Stimulated activated CD4-positive, alpha-beta T cell treated with anti-CD3 and anti-CD28 coated beads, Interleukin-1b, Interleukin-23, amount 100 ng/mL, for 1 hour (primary cell): ENCODE measurements at places on chromosomes 12 and 14.

DNA sequence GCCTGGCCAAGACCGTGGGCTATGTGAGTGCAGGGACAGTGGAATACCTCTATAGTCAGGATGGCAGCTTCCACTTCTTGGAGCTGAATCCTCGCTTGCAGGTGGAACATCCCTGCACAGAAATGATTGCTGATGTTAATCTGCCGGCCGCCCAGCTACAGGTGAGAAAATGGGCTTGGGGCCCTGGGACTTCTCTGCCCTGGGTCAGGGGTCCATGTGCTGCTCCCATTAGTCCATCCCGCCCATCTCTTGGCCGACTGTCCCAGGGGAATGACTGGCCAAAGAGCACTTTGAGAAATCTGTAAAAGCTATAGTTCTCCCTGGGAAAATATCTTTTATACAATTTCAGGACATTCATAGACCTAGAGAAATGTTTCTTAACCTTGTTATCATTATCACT lies 63.5 kb downstream of the ACACB start:
- no peak for DNase-seq

DNA sequence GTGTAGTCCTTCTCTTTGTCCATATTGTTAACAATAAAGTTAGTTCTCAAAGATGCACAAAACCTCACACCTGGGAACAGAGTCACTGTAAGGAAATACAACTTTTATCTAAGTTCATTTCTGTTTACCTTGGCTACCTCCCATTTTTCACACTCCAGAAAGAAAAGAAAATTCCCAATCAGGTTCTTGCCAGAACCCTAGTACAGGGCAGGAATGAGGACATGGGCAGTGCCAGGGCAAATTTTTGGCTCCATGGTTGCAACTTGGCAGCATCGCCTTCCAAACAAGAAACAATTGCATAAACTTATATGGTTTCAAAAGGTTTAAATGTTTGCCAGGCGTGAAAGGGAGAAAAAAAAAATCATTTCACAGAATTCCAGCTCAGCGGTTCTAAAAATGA lies 296.3 kb upstream of the PRKD1 start:
- DNase-seq: no peak

- no peak for DNase-seq
Observed at GRCh38 chr14:74737753-74738325, 24.9 kb downstream of the FCF1 start.

GRCh38 chr12:75759842-75760572 lies 248.6 kb upstream of the KRR1 start:
- DNase-seq: no peak

GRCh38 chr12:88585077-88585476 lies 4.8 kb upstream of the KITLG start:
- DNase-seq: no peak

GRCh38 chr12:32881107-32881506 lies 15.5 kb downstream of the PKP2 start:
- DNase-seq: no peak

- DNase-seq: no peak
Observed at GRCh38 chr12:98418357-98419075, 96.9 kb upstream of the TMPO start.

DNA sequence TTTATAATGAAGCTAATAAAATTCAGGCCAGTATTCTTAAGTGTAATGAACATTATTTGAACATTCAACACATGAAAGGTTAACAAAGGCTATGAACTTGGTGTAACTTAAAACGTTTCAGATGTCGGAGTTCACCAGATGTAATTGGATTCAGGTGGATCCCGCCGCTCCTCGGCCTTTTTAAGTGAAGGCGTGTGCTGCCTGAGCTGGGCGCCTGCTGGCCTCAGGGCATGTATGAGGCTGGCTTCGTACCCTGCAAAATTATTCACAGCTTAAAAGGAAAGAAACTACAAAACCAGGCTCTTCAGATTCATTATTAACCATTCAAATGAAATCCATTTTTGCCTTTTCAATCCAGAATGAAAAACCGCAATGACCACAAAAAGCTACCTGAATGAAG lies 69.9 kb downstream of the WIF1 start:
- DNase-seq: no peak

GRCh38 chr12:115710104-115710564 lies 567.4 kb downstream of the MED13L start:
- DNase-seq: no peak

DNA sequence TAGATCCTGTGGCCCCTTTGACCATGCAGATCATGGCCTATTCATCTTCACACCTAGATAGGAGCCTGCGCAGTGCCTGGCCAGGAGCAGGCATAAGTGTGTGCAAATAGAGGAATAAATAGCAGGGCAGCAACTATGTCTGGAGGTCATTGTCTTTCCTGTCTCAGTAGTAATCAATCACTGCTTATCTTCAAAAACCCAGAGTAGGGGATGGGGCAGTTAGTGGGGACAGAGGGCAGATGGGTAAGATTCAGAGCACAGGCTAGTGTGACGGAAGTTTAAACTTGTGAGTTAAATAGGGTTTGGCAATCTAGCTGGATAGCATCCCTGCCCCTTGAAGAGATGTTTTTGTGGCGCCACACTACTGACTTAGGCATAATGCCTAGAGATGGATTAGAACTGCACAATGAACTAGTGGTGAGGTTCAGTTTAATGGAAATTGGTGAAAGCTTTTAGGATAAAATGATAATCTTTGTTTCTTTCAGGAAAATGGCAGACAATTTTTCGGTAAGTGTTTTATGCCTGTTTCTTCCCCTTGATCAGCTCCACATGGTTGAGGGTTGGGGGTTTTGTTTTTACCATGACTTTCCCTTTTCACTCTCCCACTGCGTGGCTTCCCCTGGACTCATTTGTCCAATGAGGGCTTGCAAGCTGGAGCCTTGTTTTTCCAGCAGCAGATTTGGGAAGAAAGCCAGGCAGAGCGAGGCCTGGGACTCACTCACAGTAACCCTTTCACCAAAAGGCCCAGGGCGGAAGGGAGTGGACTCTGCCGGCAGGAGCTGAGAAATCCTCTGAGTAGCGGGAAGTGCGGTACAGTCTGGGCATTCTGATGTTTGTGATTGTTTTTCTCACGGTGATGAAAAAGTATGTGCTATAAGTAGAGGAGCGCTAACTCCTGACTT lies 8.1 kb downstream of the LGALS3 start:
- no peak for DNase-seq

GRCh38 chr14:101813171-101813759 lies 51.8 kb downstream of the PPP2R5C start:
- no peak for DNase-seq

DNA sequence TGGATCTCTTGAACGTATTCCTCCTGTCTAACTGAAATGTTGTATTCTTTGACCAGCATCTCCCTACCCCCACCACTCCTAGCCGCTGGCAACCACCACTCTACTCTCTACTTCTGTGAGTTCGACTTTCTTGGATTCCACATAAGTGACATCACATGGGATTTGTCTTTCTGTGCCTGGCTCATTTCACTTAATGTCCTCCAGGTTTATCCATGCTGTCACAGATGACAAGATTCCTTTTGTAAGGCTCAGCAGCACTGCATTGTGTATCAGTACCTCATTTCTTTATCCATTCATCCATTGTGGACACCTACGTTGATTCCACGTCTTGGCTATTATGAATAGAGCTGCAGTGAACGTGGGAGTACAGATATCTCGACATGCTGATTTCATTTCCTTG lies 10.5 kb downstream of the PRKAB1 start:
- no peak for DNase-seq

- no peak for DNase-seq
Observed at GRCh38 chr14:82779301-82779700, 1245.6 kb upstream of the SEL1L start.

GRCh38 chr14:73752297-73752992 lies 38.3 kb upstream of the PNMA1 start:
- no peak for DNase-seq

GRCh38 chr12:89962648-89963047 lies 254.0 kb upstream of the ATP2B1 start:
- no peak for DNase-seq

DNA sequence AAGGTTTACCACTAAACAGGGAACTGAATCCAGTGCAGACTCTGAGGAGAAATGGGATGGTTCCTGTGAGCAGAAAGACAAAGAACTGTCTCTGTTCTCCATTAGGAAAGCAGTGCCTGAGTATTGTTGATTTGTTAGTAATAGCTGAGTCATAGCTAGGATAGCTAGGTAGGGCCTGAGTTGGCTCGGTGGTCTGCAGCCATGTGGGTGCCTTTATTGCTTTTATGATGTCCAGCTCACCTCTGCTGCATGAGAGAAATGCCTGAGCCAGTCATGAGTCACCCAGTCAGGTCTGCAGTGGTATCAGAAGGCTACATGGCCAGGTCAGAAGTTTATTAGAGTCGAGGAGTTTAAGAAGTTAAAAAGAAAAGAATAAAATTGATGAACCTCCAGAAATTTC lies 24.2 kb downstream of the TRHDE start:
- no peak for DNase-seq

DNA sequence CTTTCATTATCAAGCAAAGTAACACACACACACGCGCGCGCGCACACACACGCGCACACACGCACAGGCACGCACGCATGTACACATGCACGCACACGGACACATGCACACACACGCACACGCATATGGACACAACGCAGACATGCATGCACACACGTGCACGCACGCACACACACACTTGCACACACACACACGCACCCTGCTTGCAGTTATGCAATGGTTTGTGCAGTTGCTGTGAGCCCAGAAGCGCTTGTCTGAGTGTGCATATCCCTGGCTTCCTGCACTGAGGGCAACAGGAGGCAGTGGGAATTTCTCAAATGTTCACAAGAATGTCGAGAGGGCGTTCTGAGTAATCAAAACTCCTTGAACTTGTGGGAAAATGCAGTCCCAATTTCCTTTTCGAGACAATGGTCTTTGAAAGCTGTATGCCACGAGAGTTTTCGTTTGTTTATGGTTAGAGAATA lies 41.6 kb downstream of the NFKBIA start:
- no peak for DNase-seq

DNA sequence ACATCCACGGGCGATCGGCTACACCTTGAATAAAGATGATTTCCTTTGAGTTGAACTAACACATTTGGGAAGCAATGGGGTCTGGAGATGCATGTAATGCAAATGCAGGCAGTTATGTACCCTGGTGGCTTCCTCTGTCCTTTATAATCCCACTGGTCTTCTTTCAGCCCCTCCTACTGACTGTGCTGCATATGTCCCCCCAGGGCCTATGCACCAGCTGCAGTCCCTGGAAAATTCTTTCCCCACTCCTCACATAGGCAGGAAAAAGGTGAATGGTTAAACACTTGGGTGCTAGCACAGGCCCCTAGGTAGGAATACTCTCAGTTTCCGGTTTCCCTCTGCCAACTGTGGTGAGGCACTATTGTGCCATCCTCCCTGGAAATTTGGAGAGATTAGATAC lies 294.8 kb upstream of the SOX5 start:
- DNase-seq: no peak

- DNase-seq: no peak
Observed at GRCh38 chr12:46801293-46801692, 24.5 kb downstream of the SLC38A4 start.

GRCh38 chr14:100129161-100129589 lies 30.3 kb downstream of the DEGS2 start:
- no peak for DNase-seq

GRCh38 chr12:124379938-124380754 lies 85.3 kb downstream of the RFLNA start:
- DNase-seq: no peak

GRCh38 chr12:48216785-48217184 lies 13.7 kb upstream of the OR10AD1 start:
- no peak for DNase-seq

DNA sequence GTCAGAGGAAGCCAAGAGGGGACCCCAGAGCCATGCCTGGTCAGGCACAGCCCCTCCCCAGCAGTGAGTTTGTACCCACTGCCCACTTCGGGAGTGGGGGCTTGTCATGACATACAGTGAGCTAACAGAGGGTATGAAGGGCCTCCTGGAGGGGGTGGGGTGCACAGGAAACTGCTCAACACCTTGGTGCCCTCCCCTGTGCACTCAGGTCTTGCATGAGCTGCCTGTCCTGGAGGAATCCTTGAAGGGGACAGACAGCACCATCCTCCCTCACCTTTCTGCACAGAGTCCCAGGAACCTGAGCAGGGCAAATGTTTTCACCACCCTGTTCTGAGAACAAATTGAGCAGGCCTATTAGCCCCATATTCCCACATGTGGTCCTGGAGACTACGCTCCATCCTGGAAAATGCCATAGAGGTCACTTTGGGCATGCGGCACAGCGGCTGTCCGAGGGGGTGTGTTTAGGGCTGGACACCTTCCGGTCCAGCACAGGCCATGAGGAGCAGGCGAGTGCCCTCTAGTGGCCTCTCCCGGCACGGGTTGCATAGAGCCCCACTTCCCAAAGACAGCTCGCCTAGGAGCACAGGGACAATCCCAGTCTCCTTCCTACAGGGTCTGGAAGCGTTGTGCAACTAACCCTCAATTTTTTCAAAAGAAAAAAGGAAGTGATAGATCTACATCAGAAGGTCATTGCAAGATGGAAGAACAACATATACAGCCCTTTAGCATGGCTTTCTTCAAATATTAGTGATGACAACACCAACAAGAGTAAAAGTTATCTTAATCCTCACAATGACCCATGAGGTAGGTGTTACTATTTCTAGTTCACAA lies 31.9 kb upstream of the ZFP36L1 start:
- no peak for DNase-seq

DNA sequence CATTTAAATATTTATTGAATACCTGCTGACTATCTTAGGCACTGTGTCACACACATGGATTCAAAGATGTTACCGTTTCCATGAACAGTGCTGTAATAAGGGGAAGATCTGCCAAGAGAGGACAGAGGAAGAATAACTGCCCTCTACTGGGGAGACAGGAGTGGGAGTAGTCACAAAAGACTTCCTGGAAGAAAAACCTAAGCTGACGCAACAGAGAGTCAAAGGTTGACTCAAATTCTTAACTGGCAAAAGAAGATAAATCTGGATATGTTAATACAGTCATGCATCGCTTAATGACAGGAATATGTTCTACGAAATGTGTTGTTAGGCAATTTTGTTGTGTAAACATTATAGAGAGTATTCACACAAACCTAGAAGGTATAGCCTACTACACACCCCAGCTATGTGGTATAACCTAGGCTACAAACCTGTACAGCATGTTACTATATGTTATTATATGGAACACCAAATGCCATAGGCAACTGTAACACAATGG lies 51.5 kb downstream of the DCAF5 start:
- no peak for DNase-seq

DNA sequence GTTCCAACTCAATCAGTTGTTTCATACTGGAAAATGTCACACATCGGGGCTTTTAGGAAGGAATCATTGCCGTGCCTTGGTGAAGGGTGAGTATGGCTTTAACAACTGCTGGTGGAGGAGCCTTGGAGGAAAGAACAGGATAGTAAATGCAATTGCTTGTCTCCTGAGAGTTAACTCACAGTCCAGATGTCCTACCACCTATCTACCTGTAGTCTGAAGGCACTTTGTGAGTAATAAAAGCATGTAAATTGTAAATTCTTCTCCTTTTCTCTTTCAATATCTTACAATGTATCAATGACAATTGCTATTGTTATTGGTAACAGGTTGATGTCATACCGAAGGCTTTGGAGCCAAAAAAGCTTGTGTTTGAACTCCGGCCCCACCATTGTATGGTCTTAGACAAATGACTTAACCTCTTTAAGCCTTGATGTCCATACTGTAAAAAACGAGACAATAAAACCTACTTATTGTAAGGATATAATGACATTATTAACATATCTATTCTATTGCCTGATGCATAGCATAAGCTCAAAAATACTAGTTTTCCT lies 397.4 kb downstream of the ADAMTS20 start:
- no peak for DNase-seq
